NCI-H1092 (cell line): ENCODE measurements at places on chromosomes 5 and 9.
A peak's percentile ranks its signal among the peaks of the same experiment; 100 is the strongest.

GRCh38 chr5:154997746-154998145 lies 15.8 kb upstream of the KIF4B start:
- DNase-seq, result no peak

DNA sequence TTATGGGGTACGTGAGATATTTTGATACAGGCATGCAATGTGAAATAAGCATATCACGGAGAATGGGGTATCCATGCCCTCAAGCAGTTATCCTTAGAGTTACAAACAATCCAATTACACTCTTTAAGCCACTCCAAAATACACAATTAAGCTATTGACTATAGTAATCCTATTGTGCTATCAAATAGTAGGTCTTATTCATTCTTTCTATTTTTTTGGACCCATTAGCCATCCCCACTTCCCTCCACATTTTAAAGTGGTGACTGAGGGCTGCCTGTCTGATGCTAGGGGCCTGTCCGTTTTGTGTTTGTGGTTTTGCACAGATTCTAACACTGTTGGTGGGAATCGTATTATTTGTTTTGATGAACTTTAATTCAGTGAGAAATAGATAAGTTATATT lies 129.7 kb upstream of the DHFR start:
- no peak for DNase-seq

DNA sequence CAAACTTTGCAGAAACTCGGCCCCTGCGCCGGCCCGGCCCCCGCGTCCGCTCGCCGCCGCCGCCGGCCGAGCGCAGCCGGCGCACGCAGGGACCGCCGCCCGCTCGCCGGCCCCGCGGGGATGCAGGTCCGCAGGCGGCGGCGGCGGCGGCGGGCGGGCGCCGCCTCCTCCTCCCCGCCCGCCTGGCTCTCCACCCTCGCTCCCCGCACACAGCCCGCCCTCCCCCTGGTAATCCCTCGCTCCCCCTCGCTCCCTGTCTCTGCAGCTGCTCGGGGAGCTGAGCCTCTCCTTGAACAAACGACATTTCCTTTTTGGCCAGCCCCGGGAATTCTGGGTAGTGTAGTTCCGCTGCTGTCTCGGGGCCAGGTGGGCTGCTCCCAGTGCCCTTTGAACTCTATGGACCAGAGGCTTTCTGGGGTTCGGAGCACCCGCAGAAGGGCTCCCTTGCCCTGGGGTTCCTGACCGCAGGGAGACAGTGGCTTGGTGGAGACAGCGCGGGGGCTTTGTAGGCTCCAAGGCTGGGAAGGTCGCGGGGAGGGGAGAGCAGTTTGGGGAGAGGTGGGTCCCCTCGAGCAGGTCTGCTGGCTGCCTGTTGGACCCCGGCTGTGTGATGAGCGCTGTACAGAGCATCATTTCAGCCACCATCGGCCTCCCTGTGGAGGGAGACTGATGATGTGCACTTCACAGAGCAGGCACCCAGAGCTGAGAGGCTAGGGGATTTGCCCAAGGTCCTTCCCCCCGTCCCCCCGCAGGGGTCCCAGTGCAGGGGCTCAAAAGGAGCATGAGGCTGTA lies 1.8 kb upstream of the FAM78A start:
- DNase-seq, result peak; percentile 79

- DNase-seq, result no peak
Measured at GRCh38 chr5:68533051-68533450, 317.5 kb downstream of the PIK3R1 start.

DNA sequence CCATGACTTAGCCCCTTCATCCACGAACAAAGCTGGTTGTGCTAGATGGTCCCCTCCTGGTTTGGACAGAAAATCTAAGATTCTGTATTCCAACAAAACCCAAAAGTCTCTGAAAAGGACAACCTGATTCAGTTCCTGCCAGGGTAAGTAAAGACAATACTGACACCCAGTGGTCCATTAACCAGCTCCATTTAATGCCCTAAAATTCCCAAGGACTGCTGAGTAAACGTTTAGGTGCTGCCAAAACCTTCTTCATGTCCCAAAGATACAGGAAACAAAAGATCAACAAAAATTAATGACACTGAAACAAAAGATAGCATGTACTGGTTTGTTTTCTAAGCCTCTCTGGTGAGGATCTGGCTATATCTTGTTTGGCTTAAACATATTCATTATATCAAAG lies 25.3 kb upstream of the PPP1R2B start:
- peak; percentile 11 for DNase-seq
